ENCODE measurements at places on chromosomes 4 and X. TPM values are rescaled to one million over a fixed set of nuclear protein-coding genes. Genes with fewer than 3 reads are reported as not detected.

GRCh38 chr4:112953262-112953661, 96.2 kb upstream of the ANK2 start:
- no peak for DNase-seq

DNA sequence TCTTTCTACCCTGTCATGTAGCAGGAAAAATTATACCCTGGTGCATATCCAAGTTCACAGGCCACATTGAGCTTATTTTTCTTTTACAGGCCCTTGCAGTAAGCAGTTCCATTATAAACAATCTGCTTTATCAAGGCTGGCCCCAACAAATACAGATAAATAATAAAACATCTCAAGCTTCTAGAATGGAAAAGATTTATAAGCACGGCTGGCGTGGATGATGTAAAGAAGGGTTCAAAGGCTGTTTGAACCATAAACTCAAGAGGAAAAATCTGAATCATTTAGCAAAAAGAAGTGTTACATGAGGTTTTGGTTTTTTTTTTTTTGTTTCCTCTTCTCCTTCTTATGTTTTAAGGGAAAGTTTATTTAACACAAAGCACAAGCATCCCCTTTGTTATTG, 109.7 kb downstream of the UNC5C start:
- no peak for DNase-seq

The DGKQ gene
- total RNA-seq: 9.3 TPM

GRCh38 chr4:174244441-174244840, 39.0 kb downstream of the FBXO8 start:
- DNase-seq: no peak

The ZDHHC15 gene
- 0.21 TPM for total RNA-seq

DNA sequence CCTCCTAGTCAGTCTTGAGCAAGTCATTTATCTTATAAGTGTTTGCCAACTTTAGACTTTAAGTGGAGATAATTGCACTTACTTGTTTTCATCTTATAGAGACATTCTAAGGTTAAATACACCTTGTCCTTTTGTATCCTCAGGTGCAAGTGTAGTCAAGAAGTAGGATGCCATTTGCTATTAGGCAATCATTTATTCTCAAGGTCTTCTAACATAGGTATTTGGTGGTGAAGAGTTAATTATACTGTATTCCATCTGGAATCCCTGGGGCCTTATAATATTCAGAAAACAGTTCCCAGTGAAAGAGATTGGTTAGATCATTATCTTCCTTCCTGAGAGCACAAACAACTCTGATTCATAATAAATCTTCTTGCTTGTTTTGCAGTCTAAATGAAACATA, 23.7 kb downstream of the SULT1E1 start:
- DNase-seq: no peak

- DNase-seq: no peak
Observed at GRCh38 chr4:33825685-33826084, 2418.6 kb downstream of the ARAP2 start.

- DNase-seq: no peak
Observed at GRCh38 chrX:53256446-53257041, 24.8 kb downstream of the IQSEC2 start.

GRCh38 chr4:128879283-128879682, 69.8 kb downstream of the JADE1 start:
- DNase-seq: no peak

The BMPR1B gene
- total RNA-seq: not detected

The GAGE12F gene
- total RNA-seq: not detected

DNA sequence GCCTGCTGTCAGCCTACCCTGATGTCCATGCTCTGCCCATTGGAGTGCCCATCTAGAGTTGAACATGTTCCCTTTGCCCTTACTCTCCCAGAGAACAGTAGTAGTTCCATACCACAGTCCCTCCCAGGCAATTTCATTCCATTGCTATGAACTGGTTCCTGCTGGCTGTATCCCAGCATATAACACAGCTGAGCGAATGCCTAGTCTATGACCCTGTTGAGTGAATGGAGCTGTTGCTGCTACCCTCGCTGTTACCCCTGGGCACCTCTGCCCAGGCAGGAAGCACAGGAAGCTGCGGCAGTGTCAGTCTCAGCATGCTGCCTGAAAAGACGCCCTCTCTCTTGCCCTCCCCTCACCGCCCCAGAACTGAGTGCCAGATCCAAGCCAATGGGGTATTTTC, 73.3 kb downstream of the SOX3 start:
- no peak for DNase-seq

DNA sequence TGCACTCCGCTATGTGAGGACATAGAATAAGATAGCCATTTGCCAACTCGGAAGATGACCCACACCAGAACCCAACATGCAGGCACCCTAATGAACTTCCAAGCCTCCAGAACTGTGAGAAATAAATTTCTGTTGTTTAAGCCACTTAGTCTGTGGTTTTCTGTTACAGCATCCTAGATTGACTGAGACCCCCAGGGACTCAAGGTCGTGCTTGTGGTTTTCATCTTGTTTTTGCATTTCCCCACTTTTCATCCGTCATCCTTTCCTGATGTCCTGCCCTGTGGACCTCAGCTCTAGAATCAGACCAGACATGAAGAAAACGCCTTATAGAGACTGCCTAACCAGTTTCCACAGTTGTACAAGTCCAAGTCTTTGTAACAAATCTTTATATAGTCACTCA, 54.4 kb downstream of the MCUB start:
- no peak for DNase-seq
